ENCODE measurements at places on chromosomes 3 and 15.

DNA sequence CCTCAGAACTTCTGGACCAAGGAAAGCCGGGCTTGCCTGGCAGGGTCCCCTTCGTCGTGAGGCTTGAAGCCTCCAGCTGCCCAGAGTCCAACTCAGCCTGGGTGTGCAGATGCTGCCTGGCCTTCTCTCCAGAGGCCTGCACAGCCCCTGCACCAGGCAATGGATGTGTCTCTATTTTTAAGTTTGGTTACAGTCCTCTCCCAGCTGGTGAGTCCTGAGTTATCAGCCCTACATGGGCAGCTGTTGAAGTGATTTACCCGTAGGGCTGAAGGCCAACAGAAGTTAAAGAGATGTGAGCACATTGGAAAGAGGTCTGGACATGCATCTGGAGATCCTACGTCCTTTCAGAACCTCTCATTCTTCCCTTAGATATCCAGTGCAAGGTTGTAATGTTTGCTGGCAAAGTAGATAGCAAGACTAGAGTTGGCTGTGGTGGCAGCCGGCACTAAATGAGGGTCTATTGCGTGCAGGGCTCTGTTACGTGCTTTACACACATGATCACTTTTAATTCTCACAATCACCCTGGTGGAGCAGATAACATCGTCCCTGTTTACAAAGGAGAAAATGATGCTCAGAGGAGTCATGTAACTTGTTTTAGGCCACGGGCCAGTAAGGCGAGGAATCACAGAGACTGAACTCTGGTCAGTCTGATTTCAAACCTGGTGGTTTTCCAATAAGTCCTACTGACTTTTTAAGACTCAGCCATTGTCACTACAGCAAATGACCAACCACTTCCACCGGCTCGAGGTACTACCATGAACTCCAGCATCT lies 9.9 kb downstream of the FYCO1 start:
- no peak for DNase-seq

DNA sequence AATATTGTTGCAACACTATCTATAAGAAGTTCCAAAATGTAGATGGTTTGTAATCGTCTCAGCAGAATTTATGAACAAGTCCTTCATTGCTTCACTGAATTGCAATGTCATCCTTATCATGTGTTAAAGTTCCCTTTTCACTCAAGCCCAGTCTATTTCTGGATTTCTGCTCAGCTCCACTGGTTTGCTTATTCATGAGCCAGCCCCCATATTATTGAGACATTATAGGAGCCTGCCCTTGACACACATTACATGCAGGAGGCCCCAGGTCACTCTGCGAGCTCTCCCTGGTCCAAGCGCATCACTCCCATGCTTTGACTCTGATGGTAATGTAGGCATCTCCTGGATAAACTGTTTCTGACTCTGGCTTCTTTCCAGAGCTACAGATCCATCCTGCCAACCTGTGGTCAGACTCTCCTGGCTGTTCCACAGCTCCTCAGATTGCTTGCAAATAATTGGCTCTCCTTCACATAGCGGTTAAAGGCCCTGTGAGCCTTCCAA lies 56.9 kb downstream of the ABTB1 start:
- no peak for DNase-seq

- no peak for DNase-seq
Measured at GRCh38 chr3:109809513-109809912, 472.2 kb upstream of the DPPA4 start.

DNA sequence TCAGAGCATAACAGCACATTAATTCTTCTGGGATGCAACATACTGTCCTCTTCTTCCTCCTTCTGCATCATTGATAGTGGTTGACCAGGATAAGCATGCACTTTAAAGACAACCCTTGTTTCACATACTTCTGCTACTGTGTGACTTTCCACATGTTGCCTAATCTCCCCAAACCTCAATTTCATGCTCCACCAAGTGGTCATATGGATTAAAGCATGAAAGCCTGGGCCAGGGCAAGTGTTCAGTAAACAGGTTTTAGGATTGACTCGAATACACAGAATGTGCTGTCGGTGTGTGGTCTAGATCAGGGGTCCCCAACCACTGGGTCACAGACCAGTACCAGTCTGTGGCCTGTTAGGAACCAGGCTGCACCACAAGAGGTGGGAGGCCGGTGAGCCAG lies 22.5 kb upstream of the BFSP2 start:
- no peak for DNase-seq

DNA sequence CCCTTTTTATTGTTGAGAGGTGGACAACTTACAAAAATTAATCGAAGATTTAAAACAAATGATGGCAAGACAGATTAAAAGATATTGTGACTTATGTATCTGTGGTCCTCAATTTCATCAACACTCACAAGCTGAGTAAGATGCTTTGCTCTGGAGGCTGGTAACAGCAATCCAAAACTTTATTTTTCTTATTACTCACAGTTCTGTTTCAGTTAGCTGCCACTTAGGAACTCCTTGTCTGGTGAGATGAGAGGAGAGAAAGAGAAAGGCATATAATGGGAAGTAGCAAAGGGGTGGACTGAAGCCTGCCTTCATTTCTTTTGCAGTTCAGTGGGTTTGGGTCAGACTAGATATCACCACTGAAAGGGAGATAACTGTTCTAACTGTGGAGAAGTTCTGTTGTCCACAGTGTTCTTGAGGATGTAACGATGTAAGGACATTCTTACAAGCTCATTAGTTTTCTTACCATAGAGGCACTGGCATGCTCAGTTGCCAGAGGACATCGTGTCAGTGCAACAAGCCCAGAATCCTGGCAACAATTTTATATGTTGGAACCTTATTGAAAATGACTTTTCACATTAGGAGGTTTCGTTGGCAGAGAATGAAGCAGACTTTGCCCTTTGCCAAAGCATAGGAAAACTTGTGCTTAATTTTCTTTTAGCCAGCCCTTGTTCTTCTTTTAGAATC lies 93.6 kb downstream of the PLCL2 start:
- DNase-seq, result no peak

DNA sequence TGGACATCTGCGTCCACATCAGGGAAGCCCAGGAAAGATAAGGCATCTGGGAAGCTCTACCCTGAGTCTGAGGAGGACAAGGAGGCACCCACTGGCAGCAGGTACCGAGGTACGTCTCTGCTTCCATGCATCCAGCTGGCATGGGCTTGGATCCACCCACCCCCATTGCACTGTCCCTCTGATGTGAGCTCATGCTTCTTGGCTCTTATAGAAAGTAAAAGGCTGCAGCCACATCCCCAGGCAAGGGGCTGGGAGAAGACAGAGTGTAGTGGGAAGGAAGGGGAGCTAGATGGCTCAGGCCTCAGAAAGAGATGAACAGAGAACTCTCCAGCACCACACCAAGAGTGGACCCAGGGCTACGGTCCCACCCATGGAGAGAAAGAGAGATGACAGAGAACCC lies 18.2 kb downstream of the PTH1R start:
- no peak for DNase-seq

Measured in SW 1271 (cell line).